Substantia nigra (tissue), 51 donors: ENCODE measurements at places on chromosomes 6 and 20.
A peak's percentile ranks its signal among the peaks of the same experiment; 100 is the strongest.

DNA sequence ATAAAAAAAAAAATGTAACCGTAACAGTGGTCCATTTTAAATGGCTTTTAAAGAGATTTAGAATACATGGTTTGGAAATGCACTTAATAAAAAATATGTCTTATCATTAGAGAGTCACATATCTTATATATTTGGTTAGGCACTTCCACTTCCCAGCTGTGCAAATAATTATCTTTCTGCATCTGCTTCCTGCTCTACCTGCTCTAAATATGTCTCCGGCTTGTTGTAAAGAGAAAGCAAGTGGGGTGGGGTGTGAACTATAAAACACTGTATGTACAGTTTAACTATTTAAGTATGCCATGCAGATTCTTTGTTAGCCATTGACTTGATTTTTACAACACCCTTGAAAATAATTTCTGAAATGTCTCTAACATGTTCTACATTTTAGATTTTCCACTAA is 106.3 kb downstream of the NKAIN2 start:
- DNase-seq, result no peak

- DNase-seq, result no peak
These were observed 42.3 kb downstream of the RALGAPB start for GRCh38 chr20:38514947-38515346.

GRCh38 chr6:49849213-49849907 is 17.0 kb downstream of the CRISP1 start:
- no peak for DNase-seq

GRCh38 chr6:132671295-132671694 is 12.3 kb upstream of the TAAR1 start:
- DNase-seq, result no peak

GRCh38 chr20:11124849-11125505 is 451.2 kb upstream of the JAG1 start:
- DNase-seq, result no peak

- no peak for DNase-seq
These were observed 91.7 kb upstream of the PDE7B start for GRCh38 chr6:135759831-135760230.

DNA sequence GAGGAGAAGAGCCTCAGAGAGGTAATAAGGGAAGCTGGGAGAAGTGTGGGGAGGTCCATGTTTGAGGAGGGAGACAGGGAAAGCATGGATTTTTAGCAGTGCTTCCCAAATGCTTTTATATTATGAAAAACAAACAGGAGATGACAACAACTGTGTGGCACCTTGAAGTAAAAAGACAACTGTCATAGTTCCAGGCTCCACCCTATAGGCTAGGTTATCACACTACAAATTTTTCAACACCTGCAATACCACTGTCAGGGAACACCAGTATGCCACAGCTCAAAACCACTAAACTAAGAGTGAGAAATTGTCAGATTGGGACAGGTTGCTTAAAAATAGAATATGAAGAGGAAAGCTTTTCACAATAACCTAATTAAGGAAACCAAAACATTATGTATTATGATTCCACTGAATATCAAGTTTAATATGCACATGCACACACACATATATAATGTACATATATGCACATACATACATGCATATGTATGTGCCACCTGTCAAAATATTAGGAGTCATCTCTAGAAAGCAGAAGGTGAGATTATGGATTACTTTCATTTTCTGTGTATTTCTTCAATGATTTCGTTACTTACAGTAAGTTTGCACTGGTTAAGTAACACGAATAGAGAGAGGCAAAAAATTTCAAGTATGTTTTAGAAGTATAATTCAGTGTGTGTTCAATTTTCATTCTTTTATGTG is 261.2 kb downstream of the PTPRK start:
- no peak for DNase-seq

GRCh38 chr6:154086510-154086909 is 47.5 kb downstream of the OPRM1 start:
- DNase-seq, result no peak

DNA sequence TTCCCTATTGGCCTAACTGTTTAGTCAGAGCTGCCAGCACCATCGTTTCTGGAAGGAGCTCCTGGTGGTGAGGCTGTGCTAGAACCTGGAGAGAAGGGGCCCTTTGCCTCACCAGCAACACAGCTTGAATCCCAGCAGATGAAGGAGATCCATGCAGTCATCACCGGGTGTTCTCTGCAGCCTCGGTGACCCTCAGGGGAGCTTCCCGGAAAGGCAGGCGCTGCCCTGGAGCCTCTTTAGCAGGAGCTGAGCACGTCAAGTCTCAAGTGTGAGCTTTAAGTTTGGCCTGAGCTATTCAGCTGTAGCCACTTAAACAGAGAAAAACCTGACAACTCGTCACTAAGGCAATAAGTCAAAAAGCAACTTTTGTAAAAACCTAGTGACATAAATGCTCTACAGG is 181.2 kb upstream of the FOXQ1 start:
- DNase-seq, result no peak

DNA sequence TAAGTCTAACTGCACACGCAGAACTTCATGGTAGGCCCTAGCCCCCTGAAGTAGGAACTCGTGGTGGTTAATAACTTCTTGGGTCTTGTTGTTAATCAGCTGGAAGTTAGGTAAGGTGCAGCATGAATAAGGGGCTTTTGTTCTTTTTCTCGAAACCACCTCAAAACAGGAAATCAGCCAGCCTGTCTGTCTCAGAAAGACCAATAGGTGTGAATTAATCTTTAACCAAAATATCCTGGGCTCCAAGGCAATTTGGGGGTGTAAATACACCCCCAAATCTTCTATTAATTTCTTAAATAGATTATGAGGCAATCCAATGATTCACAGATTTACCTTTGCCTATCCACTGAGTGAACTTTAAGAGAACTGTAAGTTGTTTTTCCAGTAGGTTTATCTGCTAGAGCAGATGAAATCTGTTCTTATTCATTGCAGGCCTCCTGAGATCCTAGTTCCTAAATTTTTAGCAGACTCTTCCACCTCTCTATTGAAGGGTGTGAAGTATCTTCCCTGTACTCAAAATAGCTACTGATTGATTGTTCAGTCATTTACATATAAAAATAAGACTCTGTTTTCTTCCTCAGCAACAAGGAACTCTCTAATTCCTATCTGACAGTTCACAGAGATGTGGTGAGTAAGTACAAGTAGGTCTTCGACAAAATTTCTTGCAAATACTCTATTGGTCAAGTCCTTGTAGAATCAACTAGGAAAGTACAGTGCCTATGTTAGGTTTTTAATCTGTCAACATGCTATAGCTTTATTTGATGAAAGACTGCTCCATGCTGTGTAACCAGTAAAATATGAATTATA is 427.1 kb upstream of the NOX3 start:
- no peak for DNase-seq

GRCh38 chr20:39899881-39900280 is 789.2 kb downstream of the MAFB start:
- DNase-seq, result no peak

- no peak for DNase-seq
These were observed 144.4 kb downstream of the ADGRG6 start for GRCh38 chr6:142446168-142446567.

GRCh38 chr20:53303413-53303760 is 290.3 kb downstream of the ZNF217 start:
- DNase-seq, result no peak

DNA sequence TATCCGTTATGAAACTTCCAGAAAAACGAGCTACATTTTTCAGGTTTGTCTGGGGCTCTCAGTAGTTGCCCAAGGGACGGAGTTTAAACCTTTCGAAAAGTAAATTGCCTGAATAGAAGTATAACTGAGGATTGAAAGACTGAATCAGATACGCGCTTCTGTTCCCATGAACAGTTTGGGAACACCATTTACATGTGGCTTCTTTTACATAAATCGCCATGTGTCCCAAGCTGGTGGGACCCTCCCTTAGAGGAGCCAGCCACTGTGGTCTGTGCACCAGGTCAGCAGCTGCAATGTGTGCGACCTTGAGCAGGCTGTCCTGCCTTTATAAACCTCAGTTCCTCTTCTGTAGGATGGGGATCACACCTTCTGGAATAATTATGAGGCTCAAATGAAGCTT is 11.0 kb downstream of the ENTPD6 start:
- no peak for DNase-seq

- DNase-seq, result no peak
These were observed 15.9 kb downstream of the UNC5CL start for GRCh38 chr6:41023114-41023513.

GRCh38 chr6:26358511-26358981 is 6.5 kb upstream of the BTN3A2 start:
- DNase-seq, result no peak

DNA sequence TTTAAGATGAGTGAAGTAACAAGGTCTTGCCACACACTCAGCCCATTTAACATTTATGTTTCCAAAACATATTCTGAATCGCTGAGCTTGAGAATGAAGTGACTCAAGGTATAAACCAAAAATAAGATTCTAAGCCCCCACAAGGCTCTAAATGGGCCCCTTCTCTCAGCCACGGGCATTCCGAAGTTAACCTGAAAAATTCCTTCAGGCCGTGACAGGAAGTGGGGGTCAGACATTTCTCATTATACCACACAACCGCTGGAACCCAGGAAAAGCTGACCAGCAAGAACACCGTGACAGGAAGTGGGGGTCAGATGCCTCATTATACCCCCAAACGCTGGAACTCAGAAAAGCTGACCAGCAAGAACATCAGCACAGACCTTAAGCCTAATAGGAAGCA is 247.9 kb downstream of the ERMARD start:
- DNase-seq, result no peak

DNA sequence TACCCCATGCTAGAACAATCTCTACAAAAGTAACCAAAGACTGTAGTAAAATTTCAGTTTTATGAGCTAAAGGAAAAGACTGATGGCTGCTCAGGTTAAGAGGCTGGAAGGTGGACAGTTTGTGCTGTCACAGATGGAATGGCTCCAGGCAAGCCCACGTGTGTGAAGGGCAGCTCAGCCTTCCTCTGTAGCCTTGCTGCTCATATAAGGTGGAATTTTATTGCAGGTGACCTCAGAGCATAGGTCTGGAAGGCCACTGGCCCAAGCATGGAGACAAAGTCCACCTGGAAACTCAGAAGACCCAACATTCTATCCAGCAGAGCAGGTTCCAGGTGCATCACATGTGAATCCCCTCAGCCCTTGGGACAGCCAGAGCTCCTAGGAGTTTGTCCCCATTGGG is 53.6 kb downstream of the KAT14 start:
- no peak for DNase-seq

DNA sequence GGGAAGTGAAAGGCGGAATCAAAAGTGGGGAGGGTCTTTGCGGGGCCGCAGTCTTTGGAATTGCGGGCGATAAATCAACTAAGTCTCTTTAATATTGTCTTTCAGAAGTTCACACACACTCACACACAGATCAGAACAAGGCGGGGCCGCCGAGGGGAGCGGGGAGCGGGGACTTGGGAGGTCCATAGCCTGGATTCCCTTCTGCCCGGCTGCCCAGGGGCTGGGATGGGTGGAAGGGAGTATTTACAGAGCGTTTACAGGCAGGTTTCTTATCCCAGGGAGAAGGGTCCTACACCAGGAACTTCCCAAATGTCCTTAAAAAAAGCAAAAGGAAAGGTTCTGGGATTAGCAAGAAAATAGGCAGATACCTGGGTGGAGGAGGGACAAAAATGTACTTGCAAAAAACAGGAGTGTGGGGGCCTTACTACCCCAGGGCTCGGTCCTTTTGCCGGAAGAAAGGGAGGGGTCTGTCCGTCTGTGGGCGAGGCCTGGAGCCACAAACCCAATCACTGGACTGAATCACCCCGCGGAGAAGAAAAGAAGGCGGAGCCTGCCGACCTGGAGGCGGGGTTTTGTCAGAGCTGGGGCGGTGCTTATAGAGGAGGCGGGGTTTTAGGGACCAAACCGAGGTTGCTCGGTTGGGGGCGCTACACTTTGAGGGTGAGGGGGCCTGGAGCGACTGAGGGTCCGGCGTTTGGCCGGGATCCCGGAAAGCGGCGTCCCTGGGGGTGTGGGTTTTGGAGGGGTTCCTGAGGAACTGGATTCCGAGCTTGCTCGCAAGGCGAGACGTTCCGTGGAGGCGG is 3.2 kb downstream of the PRRT1 start:
- DNase-seq, result peak; percentile 41

- DNase-seq, result no peak
These were observed 178.8 kb upstream of the BTBD3 start for GRCh38 chr20:11738852-11739251.

GRCh38 chr6:21748343-21749056 is 154.9 kb downstream of the SOX4 start:
- DNase-seq, result no peak

DNA sequence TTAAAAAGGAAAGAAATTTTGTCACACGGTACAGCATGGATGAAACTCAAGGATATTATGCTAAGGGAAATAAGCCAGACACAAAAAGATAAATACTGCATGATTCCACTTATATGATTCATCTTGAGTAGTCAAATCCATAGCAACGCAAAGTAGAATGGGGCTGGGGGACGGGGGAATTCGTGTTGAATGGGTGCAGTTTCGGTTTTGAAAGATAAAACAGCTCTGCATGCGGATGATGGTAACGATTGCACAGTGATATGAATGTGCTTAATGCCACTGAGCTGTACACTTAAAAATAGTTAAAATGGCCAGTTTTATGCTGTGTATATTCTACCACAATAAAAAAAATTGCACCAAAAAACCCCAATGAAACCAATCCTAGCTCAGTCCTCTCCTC is 52.9 kb upstream of the SIRPA start:
- DNase-seq, result no peak

DNA sequence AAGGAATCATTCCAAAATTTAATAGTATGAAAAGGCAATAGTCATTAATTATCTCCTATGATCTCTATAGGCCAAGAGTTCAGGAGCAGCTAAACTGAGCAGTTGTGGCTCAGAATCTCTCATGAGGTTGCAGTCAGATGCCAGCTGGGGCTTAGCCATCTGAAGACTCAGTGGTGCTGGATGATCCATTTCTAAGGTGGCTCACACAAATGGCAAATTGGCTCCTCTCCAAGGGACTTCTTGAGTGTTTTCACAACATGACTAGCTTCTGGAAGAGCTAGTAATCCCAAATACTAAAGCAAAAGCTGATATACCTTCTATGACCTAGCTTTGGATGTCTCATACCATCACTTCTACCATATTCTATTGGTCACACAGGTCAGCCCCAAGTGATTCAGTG is 104.2 kb downstream of the HAO1 start:
- no peak for DNase-seq

GRCh38 chr6:50091641-50092040 is 41.9 kb upstream of the DEFB112 start:
- no peak for DNase-seq

GRCh38 chr6:144415014-144415413 is 129.9 kb downstream of the UTRN start:
- no peak for DNase-seq

DNA sequence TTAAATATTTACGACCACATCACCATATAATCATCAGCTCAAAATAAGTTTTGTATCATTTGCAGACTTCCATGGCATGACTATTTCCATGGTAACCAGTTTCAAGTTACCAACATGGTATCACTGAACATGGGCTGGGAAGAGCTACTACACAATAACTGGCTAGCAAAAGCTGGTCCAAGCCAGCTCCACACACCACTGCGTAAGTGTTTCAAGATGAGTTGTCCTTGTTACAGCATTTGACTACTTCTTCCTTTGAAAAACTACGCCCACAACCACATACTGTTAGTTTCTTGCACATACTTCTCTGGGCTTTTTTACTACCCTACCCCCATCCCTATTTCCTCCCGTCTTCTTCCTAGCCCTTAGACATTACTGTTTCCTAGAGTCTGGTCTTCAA is 8.5 kb downstream of the CD164 start:
- DNase-seq, result no peak
